ENCODE measurements at places on chromosomes 2 and 18. TPM values are rescaled to one million over a fixed set of nuclear protein-coding genes. Genes with fewer than 3 reads are reported as not detected.

- no peak for DNase-seq
These were observed 37.3 kb upstream of the ZNF512 start for GRCh38 chr2:27545348-27546141.

DNA sequence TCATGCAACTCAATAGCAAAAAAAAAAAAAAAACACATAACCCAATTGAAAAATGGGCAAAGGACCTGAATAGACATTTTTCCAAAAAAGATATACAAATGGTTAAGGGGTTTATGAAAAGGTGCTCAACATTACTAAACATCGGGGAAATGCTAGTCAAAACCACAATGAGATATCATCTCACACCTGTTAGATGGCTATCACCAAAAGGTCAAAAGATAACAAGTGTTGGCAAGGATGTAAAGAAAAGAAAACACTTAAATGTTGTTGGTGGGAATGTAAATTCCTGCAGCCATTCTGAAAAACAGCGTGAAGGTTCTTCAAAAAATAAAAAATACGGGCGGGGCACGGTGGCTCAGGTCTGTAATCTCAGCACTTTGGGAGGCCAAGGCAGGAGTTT, 112.4 kb upstream of the CAB39 start:
- DNase-seq = no peak

DNA sequence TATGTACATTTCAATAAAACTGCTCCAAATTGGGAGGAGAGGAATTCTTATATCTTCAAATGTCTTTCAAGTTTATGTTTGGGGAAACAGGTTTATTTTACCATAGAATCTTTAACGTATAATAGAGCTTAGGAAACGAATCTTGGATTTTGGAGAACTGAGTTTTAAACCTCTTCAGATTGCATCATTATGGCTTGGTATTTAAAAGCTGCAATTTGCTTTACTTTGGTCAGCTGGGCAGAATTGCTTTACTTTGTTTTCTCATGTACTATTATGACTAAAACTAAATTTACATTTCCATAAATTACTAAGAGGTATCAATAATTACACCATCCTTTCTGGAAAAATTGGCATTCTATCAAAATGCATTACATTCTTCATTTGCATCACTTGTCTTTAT, 54.6 kb downstream of the BAZ2B start:
- DNase-seq = no peak

DNA sequence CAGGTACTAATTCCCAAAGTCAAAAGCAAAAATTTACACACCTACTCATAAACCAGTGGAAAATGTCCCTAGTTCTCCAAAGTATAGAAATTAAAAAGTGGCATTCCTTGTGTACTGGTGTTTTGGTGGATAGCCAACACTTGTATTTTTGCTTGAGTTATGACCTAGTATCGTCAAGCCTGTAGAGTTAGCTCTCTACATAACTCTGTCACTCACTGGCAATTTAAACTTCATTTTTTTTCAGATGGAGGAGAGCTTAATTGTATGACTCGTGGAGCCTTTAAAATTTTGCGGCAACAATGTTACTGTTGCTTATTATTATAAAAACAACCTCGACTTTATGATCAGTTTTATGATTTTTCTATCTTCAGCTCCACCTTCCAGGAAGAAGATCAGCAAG, 58.7 kb downstream of the ITGB6 start:
- no peak for DNase-seq

DNA sequence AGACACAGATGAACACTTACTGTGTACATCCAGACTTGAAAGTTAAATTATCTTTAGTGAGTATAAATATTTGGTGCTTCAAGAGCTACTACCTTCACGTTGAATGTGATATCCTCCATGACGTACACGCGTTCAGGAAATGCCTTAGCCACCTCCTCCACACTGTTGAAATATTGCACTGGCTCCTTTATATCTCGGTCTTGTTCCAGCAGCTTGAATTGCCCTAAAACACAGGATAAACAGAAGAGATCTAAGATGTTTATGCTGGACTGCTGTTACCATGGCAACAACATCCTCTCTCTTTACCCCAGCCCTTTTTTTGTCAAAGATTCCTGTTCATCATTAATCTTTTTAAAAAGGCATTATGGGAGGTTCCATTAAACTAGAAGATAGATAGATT, 120.3 kb downstream of the MEP1B start:
- no peak for DNase-seq

DNA sequence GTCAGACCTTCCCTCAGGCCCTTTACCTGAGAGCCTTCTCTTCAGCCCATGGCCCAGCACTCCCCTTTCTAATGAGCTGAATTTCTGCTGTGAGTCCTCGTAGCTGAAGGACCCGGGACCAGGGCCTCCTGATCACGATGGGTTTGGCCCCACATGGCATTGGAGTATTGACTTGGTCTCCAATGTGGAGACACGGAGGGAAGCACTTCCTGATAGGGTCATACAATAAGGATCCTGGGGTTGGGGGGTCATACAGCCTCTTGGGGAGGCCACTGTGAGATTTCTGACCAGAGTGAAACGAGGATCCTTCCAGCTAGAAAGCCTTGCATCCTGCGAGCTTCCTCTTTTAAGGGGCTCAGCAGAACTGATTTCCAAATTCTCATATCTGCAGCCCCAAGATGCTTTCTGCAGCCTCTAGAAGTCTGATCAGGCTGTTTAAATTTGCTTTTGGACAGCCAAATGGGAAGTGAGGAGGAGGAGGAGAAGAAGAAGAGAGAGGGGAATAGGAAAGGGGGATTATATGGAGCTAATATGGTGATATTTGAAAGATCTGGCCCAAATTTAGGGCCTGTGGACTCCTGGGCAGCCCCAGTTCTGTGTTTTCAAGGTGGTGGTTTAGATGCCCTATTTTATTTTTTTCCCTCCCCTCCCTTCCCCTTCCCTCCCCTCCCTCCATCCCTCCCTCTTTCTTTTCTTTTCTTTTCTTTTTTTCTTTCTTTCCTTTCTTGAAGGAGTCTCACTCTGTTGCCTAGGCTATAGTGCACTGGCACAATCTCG, 38.9 kb downstream of the RHOB start:
- no peak for DNase-seq

DSC2 gene
- polyA plus RNA-seq = 10.4 TPM

CXCR1 gene
- 0.55 TPM for polyA plus RNA-seq

DNAH7 gene
- polyA plus RNA-seq = 9.5 TPM

TMEM169 gene
- 14.6 TPM for polyA plus RNA-seq

Measured in left renal pelvis (tissue), 4 donors.